ENCODE measurements at places on chromosomes 16 and 17.

- no peak overlapping the region for H3K27ac ChIP-seq
- H3K4me3 ChIP-seq: no peak overlapping the region
- no peak for DNase-seq
- H3K4me1 ChIP-seq: peaks cover 6% of the 10 kb centered on the region
- peaks cover 21% of the 10 kb centered on the region for H3K27me3 ChIP-seq
These were observed 53.6 kb downstream of the WNT3 start for GRCh38 chr17:46764709-46765401.

- H3K36me3 ChIP-seq: peaks cover 13% of the 10 kb centered on the region
- H3K27ac ChIP-seq: peak overlapping the region; percentile 97
- no peaks in the 10 kb centered on the region for H3K27me3 ChIP-seq
- DNase-seq: no peak
- peak overlapping the region; percentile 88 for H3K4me3 ChIP-seq
These were observed 504 bp downstream of the MAZ start for GRCh38 chr16:29806641-29807425.

DNA sequence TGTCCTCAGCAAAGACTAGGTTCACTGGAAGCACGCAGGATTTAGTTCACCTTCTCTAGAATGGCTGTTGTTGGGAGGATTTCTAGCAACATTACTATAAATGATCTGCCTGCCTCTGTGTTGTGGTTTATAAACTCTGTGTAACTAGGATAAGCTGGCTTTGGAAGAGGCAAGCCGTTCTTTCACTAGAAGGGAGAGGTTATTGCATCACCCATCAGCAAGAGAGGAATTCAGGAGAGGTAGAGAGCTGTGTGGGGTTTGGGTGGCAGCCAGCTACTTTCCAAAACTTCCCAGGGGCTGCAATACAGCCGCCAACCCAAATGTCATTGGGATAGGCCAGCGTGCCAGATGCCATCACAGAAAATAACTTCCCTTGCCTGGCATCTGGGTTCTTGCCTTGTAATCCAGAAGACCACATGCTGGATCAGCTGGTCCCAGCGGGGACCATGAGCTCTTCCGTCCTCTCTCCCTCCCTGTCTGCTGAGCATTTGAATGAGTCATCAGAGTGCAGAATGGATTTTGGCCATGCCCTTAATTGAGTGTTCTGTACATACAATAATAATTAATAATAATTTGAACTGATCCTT is 95.7 kb upstream of the RBFOX1 start:
- no peaks in the 10 kb centered on the region for H3K36me3 ChIP-seq
- no peaks in the 10 kb centered on the region for H3K27me3 ChIP-seq
- H3K27ac ChIP-seq: no peak overlapping the region
- H3K4me1 ChIP-seq: no peaks in the 10 kb centered on the region
- DNase-seq: no peak

GRCh38 chr16:77786186-77786847 is 2.0 kb upstream of the VAT1L start:
- DNase-seq: no peak
- no peaks in the 10 kb centered on the region for H3K36me3 ChIP-seq
- peaks cover 21% of the 10 kb centered on the region for H3K4me1 ChIP-seq
- H3K4me3 ChIP-seq: no peak overlapping the region
- no peaks in the 10 kb centered on the region for H3K27me3 ChIP-seq

- H3K27ac ChIP-seq: peak within 1 kb of the TSS; percentile 74
- peak; percentile 48 for DNase-seq
- no peaks in the 10 kb centered on the region for H3K27me3 ChIP-seq
- peak within 1 kb of the TSS; percentile 71 for H3K4me3 ChIP-seq
- H3K36me3 ChIP-seq: peaks cover 73% of the 10 kb centered on the region
These were observed at the start of gene SIRT7 for GRCh38 chr17:81917565-81918332. Gene SIRT7, minus strand, starts transcription at chr17:81918176. Its CDS starts 45 bp downstream, at chr17:81918131.

- no peak for DNase-seq
- H3K4me3 ChIP-seq: no peak overlapping the region
- H3K27ac ChIP-seq: no peak overlapping the region
These were observed 40.5 kb upstream of the ACSF3 start for GRCh38 chr16:89052890-89053724.

DNA sequence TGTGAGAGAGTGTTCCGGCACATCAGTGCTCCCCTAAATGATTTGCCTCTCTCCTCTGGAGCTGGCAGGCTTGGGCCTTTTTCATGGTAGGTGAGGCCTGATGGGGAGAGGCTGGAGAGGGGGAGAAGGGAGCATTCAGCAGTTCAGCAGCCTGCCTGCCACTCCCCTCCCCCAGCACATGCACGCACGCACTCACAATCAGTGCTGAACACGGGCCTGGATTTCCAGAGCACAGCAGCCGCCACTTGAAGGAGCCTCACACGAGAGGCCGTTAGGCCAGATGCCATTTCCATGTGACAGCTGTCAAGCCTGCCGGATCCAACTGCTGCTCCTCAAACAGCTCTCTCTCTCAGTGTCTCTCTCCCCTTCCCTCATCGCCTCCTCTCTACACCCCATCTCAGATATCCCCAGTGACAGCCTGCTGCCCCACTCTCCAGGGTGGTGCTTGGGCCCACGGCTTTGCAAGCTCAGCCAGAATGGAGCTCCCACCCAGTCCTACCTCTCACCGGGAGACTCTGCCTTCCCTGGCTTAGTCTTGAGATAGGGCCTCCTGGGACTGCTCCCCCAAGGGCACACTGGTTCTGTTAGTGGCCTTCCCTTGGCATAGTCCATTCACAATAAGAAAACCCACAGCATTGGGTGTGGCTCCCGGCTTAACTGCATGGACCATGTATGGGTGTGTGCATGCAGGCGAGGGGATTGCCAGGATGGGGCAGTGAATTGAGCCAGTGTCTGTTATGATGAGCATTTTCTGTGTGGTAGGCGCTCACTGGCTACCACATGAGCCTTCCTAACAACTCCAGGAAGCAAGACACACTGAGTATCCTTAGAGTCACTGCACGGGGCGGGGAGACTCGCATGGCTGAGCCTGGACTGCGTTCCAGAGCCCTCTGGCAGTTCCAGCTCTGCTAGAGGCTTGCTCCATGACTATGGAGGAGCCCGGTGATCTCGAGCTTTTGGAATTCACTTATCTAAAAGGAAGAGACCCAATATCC is 226.2 kb downstream of the CCDC182 start:
- DNase-seq: no peak
- no peak overlapping the region for H3K4me3 ChIP-seq
- no peaks in the 10 kb centered on the region for H3K27me3 ChIP-seq
- peaks cover 6% of the 10 kb centered on the region for H3K4me1 ChIP-seq

GRCh38 chr16:73956587-73957494 is 339.8 kb upstream of the PSMD7 start:
- H3K4me3 ChIP-seq: no peak overlapping the region
- no peaks in the 10 kb centered on the region for H3K36me3 ChIP-seq
- peak; percentile 58 for DNase-seq
- no peak overlapping the region for H3K27ac ChIP-seq
- H3K27me3 ChIP-seq: no peaks in the 10 kb centered on the region

DNA sequence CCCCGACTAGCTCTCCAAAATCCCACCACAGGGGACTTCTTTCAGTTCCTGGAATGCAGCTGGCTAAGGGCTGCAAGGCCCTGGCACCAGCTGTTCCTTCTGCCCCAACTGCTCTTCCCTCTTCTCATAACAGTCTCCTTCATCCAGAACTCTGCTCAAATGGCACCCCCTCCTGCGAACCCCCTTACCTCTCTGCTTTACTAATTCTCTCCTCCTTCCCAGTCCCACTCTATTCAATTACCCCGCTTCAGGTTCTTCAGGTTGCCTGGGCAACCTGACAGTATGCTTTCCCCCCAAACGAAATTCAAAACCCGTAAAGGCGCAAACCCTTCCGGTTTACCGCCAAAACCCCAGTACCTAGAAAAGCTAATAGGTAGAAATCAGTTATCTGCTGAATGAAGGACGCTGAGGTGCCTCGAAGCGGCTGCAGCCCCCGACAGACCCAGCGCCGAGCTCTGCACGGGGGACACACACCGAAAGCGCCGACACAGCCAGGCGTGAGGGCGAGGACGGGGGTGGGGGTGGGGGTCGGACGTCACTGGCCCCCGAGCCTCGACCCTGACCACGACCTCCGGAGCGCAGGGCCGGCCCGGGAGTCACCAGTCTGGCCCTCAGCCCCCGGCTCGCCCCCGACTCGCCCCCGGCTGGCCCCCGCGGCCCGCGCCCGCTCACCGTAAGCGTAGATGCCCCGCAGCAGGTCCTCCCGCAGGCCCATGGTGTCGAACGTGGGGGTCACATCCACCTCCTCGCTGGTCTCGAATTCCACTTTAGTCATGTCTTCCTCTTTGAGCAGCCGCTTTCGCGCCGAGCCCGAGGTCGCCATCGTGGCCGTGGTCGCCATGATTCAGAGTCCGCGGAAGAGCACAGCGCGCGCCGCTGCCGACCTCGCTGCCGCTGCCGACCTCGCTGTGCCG is 550 bp downstream of the EIF4A3 start:
- peak overlapping the region; percentile 91 for H3K27ac ChIP-seq
- peaks cover 31% of the 10 kb centered on the region for H3K4me1 ChIP-seq

GRCh38 chr16:24953721-24954120 is 61.4 kb downstream of the ARHGAP17 start:
- no peak for DNase-seq
- H3K27me3 ChIP-seq: no peaks in the 10 kb centered on the region
- no peak overlapping the region for H3K27ac ChIP-seq

DNA sequence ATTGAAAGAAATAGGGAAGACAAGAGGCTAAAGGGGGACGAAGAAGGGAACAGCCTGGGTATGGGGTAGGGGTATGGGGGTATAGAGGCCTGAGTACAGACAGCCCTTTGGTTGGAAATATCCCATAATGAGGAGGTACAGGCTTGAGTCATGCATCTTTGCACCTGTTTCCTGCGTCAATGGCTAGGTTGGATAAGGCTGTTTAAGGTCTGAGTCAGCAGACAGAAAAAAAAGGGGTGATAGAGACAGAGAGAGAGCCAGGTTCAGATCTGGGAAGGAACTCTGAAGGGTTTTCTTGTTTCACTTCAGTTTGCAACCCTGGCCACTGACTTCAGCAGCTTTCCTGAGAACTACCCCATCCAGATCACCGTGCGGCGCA is 8.5 kb downstream of the FNDC8 start:
- no peak for DNase-seq
- H3K27ac ChIP-seq: no peak overlapping the region
- H3K27me3 ChIP-seq: no peaks in the 10 kb centered on the region
- H3K4me1 ChIP-seq: no peaks in the 10 kb centered on the region

GRCh38 chr17:48597778-48598631 is 4.4 kb upstream of the HOXB5 start:
- DNase-seq: no peak
- peak overlapping the region; percentile 39 for H3K4me3 ChIP-seq
- H3K27me3 ChIP-seq: no peaks in the 10 kb centered on the region

- H3K27me3 ChIP-seq: peaks cover 2% of the 10 kb centered on the region
- no peaks in the 10 kb centered on the region for H3K36me3 ChIP-seq
- no peak for DNase-seq
- no peak overlapping the region for H3K27ac ChIP-seq
- H3K4me3 ChIP-seq: no peak overlapping the region
These were observed 101.8 kb downstream of the CBLN1 start for GRCh38 chr16:49179714-49180330.

DNA sequence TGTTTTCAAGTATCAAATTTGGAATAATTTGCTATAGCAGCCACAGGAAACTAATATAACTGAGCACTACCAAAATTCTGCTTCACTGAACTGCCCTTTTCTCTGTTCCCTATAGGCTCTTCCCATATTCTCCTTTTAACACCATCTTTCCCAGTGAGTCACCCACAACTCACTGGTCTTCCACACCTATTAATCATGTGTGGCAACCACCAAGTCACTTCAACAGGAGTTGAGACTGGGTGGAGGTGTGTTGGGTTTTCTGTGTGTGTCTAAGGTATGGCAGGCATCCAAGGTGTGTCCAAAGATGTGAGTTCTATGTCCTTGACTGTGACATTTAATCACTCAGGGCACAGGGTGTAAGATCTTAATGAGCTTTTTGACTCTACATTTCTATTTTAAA is 610.0 kb upstream of the CDH11 start:
- H3K36me3 ChIP-seq: no peaks in the 10 kb centered on the region
- H3K27me3 ChIP-seq: no peaks in the 10 kb centered on the region
- DNase-seq: no peak
- H3K4me3 ChIP-seq: no peak overlapping the region

DNA sequence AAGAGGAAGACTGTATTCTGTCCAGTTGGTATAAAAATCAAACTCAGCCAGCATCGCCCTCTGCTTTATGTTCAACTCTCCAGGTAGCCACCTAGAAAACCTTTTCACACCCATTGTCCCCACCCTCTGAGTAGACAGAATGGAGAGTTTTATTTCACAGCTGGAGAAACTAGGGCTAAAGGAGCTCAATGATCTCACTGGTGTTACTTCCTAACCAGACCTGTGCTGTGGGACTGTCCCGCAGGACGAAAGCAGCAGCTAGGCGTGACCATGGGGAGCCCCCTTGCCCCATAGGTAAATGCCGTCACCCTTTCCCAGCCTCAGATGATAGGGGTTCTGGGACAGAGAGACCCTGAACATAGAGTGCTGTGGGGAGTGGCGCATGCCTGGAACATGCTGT is 67.7 kb downstream of the CYLD start:
- H3K4me3 ChIP-seq: no peak overlapping the region
- H3K4me1 ChIP-seq: no peaks in the 10 kb centered on the region
- no peaks in the 10 kb centered on the region for H3K27me3 ChIP-seq

All from tibial artery (tissue), 4 donors.